ENCODE measurements at places on chromosomes 1 and 21. TPM values are rescaled to one million over a fixed set of nuclear protein-coding genes. Genes with fewer than 3 reads are reported as not detected.

Gene SDHB
- 96.0 TPM for total RNA-seq

Gene SIK1
- 15.7 TPM for total RNA-seq

Gene ACTL8
- total RNA-seq = not detected

Gene CHD5
- total RNA-seq = under 0.01 TPM

Gene TLCD4
- under 0.01 TPM for total RNA-seq

Gene S100A8
- not detected for total RNA-seq

Gene ANKRD34A
- 0.33 TPM for total RNA-seq

Measured in vein endothelial cell (primary cell).